Activated CD4-positive, alpha-beta T cell treated with anti-CD3 and anti-CD28 coated beads, Interleukin-2, amount 50 U/mL, for 1 hour (primary cell): ENCODE measurements at places on chromosomes 5 and 9.
A peak's percentile ranks its signal among the peaks of the same experiment; 100 is the strongest.

GRCh38 chr5:171573451-171574225 lies 154.2 kb downstream of the FGF18 start:
- no peak for DNase-seq

DNA sequence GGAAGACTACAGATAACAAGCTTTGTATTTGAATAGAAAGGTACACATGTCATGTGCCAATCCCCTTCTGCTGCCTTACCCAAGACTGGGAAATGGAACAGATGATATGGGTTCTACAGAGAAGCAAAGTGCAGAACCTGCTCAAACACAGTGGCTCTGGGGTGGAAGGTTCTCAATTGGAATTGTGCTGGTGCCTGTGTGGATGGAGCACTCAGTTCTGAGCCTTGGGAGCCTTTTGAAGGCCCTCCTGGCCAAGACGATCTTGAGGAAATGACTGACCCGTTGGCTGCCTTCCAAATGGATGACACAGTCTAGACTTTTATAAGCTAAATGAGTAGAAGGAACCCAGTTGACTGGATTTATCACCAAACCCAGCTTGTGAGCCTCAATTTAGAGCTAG lies 4.2 kb upstream of the PRSS3 start:
- DNase-seq: no peak

DNA sequence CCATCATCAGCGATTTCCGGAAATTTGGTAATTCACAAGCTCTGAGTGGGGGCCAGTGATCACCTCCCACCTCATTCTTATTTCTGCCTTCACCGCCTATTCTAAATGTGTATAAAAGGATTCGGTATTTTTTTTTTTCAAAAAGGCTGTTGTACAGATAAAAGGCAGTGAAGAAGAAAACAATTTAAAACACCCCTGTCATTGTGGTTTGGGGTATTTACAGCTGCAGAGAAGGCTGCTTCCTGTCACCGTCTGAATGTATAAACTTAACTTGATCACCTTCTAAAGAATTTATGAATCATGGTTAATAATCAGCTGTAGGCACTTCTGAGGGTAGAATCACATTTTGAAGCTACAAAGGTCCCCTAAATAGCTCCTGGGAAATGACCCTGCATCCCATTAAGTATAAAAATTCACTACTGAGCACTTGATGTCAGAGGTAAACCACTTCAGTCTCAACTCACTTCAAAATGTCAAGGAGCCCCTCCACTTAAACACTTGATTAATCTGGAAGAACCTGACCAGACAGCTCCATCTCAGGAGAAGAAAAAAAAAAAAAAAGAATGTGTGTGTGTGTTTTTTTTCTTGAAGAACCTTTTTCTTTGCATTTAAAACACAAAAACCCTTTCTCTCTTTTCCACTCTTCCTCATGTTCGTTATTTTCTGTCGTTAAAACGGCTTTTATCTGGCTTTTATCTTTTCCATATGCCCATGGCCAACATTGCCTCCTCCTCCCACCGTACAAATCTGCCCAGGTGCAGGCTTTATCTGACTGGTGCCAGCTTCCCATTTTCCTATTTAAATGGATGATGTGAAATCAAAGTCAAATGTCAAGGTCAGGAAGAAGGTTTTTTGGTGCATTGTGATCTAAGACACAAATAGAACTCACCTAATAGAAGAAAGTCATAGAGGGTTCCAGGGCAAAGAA lies 291.2 kb downstream of the IRX1 start:
- no peak for DNase-seq

GRCh38 chr9:97806721-97807120 lies 46.3 kb upstream of the FOXE1 start:
- DNase-seq: no peak

GRCh38 chr5:9059920-9060691 lies 485.8 kb downstream of the SEMA5A start:
- DNase-seq: no peak

- no peak for DNase-seq
These were observed 185.0 kb upstream of the ELL2 start for GRCh38 chr5:96146675-96147074.

DNA sequence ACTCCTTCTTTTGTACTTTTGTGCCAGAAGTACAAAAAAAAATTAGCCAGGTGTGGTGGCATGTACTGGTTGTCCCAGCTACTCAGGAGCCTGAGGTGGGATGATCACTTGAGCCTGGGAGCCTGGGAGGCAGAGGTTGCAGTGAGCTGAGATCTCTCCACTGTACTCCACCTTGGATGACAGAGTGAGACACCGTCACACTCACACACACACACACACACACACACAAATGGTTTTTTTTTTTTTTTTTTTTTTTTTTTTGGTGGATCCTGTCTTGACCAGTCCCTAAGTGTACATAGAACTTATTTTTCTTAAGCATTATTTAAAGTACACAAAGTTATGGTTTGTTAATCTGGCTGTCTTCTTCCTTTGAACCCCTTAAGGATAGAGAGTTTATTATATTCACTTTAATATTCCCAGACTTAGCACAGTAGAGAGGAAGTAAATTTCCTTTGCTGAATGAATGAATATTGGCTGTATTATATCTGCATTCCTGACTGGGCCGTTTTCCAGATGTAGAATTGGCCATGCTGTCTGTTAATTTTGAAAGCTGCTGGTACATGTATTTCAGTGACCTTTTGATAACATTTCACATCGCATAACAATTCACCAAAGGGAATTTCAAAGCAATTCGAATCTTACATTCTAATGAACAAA lies 429.0 kb upstream of the ZNF608 start:
- DNase-seq: no peak

GRCh38 chr9:24245988-24246387 lies 299.7 kb downstream of the IZUMO3 start:
- DNase-seq: no peak

DNA sequence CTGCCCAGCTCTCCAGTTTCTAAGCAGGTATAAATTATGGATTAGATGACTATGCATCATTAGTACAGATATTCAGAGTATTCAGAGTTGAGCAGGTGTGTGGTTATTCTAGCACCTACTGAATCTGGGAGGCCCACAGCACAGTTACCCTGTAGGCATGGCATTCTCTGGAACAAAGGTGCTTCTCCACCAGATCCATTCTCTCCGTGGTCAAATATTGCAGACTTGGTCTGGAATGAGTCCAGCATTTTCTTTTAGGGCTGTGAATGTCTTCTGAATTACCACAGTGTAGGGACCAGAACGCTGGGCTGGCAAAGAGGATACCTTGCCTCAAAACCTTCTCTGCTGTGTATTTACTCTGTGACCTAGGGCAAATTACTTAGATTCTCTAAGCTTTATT lies 116.8 kb downstream of the ARHGAP26 start:
- no peak for DNase-seq

- DNase-seq: no peak
These were observed 168.5 kb downstream of the RAB3C start for GRCh38 chr5:58751222-58751837.

- no peak for DNase-seq
These were observed 172.2 kb upstream of the ANKRD55 start for GRCh38 chr5:56405116-56405908.

GRCh38 chr5:114695292-114695904 lies 333.5 kb downstream of the KCNN2 start:
- no peak for DNase-seq

DNA sequence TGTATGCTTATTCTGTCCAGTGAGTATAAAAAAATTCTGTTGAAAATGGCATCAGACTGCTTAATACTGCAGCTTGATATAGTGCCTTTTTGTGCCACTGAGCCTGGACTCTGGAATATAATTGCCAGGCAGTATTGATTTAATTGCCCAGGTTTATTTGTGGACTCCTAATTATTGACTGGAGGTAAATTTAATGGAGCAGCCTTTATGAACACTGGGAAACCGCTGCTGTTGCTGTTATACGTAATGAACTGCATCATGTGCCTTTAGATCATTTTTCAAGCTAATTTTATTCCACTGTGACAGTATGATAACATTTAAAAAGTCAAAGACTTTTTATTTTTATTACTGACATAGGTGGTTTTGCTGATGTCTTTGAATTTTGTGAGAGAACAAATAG lies 90.2 kb upstream of the SH3GL2 start:
- no peak for DNase-seq

- DNase-seq: no peak
These were observed 344.0 kb downstream of the PRR16 start for GRCh38 chr5:120808135-120808534.

DNA sequence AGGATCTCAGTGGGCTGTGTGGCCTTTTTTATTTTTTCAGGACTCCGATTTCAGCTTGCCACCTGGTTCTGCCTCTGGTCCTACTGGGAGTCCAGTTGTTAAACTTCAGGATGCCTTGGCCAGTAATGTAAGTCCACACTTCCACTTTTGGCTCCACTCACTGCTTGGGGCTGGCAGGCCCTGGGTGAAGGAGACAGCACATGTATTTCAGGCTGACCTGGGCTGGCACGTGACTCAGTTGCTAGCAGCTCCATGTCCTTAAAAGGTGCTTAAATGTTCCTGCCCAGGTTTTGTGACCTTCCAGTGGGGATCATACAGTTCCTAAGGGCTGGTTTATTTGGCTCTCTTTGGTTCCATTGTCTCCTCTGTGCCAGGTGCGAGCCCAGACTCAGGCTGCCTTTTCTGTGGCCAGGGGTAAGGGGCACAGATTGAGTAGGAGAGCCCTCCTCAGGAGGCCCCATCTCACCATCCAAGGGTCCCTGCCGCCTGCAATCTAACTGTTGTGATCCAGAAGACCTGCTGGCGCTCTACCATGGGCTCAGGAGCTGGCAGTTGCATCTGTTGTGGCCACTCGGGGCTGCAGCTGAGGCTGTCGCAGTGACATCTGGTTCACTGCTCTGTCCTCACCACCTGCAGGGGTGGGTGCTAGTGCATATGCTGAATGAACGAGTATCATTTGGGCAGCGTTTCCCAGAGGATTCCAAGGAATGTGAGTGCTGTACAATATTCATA lies 19.2 kb upstream of the POMT1 start:
- no peak for DNase-seq

DNA sequence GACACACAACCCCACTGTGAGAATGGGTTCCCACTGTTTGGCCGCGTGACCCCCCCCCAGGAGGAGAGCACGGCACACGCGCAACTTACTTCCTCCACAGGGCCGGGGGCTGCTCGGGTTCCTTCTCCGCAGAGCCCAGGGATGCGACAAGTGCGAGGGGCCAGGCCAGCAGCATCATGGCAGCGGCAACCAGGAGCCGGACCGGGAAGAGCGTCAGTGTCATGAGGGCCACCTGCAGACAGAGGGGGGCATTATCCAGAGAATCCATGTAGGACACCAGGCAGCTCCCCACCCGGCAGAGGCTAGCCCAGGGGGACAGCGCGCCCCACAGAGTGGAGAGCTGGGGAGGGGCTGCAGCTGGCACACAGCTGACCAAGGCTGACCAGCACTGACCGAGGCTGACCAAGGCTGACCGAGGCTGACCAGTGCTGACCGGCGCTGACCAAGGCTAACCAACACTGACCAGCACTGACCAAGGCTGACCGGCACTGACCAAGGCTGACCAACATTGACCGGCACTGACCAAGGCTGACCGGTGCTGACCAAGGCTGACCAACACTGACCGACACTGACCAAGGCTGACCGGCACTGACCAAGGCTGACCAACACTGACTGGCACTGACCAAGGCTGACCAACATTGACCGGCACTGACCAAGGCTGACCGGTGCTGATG lies 22.3 kb downstream of the LPCAT1 start:
- no peak for DNase-seq

- no peak for DNase-seq
These were observed 41.2 kb upstream of the RIOK2 start for GRCh38 chr5:97224112-97224750.

- no peak for DNase-seq
These were observed 9.8 kb downstream of the BRD3 start for GRCh38 chr9:134057751-134058701.

GRCh38 chr9:130729145-130729544 lies 35.6 kb downstream of the EXOSC2 start:
- DNase-seq: no peak

GRCh38 chr9:91131433-91131839 lies 230.3 kb downstream of the AUH start:
- DNase-seq: peak; percentile 9

- no peak for DNase-seq
These were observed 273.2 kb downstream of the MAST4 start for GRCh38 chr5:66869347-66869746.

DNA sequence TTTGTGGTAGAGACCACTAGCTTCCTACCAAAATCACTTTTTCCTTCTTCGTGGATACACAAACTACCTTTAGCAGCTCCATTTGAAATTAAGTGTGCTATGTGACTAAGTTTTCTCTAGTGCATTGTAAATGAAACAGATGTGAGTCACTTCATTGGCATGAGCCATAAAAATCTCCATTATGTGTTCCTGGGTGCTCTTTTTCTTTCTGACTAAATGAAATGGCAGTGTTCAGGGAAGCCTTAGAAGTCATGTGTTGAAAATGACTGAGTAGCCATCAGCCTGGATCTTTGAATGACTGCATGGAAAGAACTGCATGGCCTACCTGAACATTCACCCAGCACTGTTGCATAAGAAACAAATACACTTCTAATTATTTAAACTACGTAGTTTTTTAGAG lies 107.9 kb downstream of the NDUFAF2 start:
- no peak for DNase-seq

GRCh38 chr5:58077416-58077815 lies 382.5 kb downstream of the PLK2 start:
- DNase-seq: no peak

GRCh38 chr9:130172161-130172857 lies at the start of gene NCS1:
NCS1 (plus strand) TSS chr9:130172404; CDS start chr9:130172664, 260 bp downstream.
- DNase-seq: peak; percentile 28

DNA sequence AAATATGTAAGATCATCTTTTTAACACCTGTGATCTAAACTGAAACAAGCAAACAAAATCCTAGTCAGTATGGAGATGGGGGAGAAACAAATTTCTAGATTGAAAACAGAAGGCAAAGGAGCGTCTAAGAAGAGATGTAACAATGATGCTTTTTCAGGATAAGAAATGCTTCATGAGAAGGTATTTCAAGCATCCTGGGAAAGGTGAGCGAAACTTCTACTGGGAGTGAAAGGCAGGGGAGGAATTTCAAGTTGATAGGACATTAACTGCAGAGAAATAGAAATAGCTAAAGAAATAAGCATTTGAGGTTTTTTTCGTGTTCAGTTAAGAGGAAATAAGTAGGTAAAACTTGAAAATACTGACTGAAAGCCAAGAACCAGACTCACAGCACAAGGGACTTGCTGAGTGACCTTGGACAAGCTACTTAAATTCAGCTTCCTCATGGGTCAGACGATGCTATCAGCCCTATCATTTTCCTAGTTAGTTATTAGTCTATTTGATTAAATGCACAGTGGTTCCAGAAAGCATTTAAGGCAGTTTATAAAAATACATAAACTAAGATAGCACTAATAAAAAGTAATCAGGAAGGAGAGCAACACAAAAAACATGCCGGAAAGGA lies 406.3 kb downstream of the PDE4D start:
- no peak for DNase-seq
